Stimulated activated CD8-positive, alpha-beta memory T cell treated with anti-CD3 and anti-CD28 coated beads, Interleukin-4, amount 100 ng/mL, for 1 hour (primary cell): ENCODE measurements at places on chromosomes 4 and X.

DNA sequence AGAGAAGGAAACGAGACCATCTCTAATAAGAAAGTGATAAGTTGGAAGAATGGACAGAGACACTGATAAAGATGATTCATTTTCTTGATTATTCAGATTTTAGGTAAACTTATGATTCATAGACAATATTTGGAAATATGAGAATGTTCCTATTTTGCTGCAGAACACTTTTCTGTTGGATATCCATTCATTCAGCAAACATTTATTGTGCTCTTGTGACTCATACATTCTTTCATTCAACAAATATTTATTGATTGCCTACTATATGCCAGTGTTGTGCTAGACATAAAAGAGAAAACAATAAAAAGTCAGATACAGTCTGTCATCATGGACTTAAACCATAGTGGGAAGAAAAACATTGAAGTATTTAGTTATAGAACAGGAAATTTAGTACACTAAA is 1232.0 kb downstream of the STIM2 start:
- DNase-seq, result no peak

DNA sequence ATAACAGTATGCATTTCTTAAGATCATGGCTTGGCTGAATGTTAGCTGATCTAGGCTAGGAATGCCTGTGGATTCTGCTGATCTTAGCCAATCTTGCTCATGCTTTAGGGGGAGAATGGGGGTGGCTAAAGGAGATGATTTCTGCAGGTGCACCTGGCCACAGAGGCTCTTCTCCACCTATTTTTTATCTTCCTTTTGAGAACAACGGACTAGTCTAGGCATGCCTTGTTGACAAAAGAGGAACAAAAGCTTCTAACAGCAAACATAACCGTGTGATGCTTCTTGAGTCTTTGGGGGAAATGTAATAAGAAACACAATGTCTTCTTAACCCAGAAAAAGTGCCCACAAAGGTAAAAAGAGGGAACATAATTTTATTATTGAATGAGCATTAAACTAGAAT is 743.5 kb downstream of the ARAP2 start:
- DNase-seq, result no peak

DNA sequence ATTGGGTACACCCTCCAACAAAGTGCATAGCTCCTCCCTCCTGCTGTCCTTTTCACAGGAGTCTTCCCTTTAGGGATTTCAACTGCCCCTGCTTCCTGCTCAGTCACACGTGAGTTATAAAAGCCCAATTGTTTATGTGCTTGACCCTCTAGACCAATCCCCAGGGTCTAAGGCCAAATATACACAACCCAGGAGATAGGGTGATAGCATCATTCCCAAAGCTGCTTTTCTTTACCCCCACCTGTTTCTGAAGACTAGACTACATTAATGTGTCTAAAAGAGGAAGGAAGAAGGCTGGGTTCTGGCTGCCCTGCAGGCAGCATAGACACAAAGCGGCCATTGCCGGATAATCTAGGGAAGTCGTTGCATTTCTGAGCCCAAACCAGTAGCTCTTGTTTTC is 526.7 kb upstream of the FRG1 start:
- DNase-seq, result no peak

DNA sequence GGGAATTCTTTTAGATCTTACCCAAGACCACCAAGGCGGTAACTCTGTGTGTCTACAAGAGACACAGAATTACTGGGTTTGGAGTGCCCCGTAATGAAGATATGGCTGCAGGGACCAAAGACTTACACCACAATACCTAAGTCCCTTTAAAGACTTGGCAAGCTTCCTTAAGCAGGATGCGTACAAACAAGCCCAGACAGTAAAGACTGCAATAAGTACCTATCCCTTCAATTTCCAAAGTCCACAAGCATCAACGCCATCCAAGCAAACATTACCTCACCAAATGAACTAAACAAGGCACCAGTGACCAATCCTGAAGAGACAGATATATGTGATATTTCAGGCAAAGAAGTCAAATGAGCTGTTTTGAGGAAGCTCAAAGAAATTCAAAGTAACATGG is 42.3 kb upstream of the RNF128 start:
- DNase-seq, result no peak

GRCh38 chr4:58111818-58112217 is 1001.6 kb upstream of the IGFBP7 start:
- no peak for DNase-seq

GRCh38 chr4:168605411-168605810 is 108.6 kb downstream of the PALLD start:
- DNase-seq, result no peak

DNA sequence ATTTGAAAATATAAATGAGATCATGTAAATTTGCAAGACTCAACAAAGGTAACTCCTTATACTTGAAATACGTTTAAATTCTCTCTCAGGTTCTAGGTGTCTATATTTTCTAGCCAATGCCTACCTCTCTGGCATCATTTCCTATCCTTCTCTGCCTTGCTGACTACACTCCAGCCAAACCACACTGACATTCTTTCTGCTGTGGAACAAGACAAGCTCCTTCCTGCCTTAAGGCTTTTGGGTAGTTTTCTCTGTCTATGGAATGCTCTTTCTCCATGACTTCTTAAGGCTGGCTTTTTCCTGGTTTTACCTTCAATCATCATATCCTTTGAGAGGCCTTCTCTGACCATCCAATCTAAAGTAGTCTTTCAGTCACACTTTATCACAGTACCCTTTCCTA is 201.0 kb downstream of the SPRY1 start:
- DNase-seq, result no peak

- DNase-seq, result no peak
These were observed at the start of gene LDB2 for GRCh38 chr4:16897991-16898827. LDB2 (minus strand) TSS chr4:16898645.

GRCh38 chr4:140238351-140239056 is 84.5 kb upstream of the MAML3 start:
- DNase-seq, result no peak

DNA sequence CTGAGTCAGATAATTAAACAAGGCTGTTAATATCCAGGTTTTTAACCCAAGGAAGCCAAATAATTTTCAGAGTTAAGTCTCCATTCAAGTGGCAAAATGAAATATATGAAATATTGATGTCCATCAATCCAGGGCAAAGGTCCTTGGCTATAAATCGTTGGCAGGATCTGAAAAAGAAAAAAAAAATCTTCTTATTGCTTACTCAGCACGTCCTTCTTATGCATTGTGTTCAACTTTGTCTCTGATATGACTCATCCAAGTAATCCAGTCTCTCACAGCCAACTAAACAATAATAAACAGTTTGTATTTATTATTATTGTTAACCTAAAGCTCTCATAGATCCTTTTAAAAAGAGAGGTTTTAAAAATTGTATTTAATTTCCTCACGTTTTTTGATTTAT is 851.2 kb downstream of the ADGRL3 start:
- no peak for DNase-seq

GRCh38 chr4:163806653-163807052 is 312.2 kb downstream of the TMA16 start:
- no peak for DNase-seq

- no peak for DNase-seq
These were observed 240.0 kb upstream of the RPS6KA3 start for GRCh38 chrX:20506739-20507138.

DNA sequence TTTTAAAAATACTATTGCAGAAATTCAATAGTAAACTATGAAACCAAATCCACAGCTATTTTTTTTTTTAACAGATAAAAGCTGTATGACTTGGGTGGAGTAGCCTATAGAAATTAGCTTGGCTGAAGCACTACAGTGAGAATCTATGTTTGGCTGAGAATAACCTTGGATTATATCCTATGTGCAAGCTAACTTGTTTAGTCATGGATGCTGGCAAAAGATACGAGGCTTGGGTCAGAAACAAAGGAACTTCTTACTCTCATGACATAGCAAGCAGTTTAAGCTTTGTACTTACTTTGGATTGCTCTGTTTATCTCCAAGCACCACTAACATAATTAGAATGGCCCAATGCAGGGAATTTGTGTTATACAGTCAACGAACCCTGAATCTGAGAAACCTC is 119.2 kb upstream of the GRID2 start:
- no peak for DNase-seq

DNA sequence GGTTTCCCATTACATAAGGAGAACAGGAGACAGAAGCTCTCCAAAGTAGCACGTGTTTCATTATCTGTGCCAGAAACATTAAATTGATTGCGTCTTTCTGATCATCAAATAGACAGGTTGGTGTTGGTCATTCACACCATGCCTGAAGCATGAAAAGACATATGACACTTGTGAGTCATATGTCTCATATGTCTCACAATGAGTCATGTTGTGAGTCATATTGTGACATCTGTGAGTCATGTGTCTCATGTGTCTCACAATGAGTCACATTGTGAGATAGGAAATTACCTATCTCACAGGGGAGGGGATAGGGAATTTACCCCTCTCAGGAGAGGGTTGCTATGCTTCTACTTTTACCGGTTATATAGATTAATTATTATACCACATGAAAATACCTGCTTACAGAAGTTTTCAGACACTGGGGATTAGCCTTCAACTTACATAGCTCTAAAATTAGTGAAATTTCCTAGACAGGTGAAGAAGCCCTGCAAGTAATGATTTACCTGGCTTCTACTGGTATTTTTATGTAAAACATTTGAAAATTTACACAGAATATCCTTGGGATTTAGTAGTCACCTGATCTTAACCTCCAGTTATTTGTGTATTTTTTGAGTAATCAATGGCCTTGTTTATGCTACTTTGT is 80.8 kb downstream of the NPFFR2 start:
- DNase-seq, result no peak

DNA sequence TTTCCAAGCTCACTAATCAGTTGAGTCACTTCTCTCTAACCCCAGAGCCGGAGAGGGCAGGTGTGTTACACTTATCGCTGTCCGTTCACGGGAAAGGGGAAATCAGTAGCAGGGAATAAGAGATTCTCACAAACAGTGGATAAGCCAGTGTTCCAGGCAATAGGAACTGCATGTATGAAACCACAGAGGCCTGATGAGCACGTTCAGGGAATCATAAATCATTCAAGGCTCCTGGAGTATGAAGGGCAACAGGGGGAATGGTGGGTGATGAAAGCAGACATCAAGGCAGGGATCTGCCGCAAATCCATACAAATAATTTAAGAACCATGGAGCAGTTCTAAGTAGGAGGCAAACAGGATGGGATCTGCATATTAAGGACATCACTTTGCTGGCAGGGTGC is 59.1 kb upstream of the ADGRG2 start:
- DNase-seq, result no peak

GRCh38 chr4:16694173-16694883 is 204.1 kb downstream of the LDB2 start:
- DNase-seq, result no peak

DNA sequence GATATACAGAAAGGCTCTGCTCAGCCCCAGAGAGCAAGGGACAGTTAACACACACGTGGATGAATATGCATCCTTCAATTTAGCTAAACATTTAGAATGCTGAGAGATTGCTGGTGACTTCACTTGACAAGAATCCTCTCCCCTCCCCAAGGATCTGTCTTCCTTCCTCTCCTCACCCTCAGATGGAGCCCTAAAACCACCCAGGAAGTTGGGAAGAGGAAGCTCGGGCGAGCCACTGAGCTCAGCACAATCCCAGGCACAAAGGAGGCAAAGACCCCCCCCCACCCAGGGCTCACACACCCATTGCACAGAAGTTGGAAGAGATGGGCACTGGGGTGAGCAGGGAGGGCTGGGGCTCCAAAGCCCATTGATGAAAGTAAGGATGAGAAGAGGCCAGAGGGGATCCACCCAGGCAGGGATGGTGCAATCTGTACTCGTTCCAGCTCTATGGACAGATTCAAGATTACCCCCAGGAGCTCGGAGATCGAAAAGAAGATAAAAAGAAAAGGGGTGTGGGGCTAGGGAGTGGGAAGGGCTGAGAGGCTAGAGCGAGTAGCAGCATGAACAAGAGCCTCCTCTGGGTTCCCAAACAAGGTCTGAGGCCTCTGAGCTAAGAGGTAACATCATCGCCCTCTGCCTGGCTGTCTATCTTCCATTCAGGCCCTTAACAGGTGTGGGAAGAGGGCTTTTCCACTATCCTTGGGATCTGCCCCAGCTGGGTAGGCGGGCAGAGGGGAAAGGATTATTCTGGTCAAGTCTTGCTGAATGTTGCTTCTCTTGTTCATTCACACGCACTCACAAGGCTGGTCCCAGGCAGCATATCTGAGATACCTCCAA is 1.2 kb downstream of the TFE3 start:
- DNase-seq, result no peak

DNA sequence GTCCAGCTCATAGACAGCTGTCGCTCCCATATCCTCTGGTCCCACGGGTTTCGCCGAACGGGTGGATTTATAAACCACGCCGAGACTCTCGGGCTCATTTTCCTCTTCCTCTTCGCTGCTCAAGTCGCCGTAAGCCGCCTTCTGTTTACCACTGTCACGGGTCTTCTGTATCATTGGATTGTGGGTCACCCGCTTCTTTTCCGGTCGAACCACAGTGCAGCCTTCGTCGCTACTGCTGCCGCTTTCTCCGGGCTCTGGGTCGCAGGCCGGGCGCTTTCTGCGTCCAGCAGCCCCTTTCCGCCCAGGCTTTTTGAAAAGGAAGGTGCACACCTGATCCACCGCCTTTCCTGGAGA is 311 bp downstream of the RNF113A start:
- no peak for DNase-seq

- no peak for DNase-seq
These were observed 325.6 kb downstream of the CAMK2D start for GRCh38 chr4:113435893-113436292.

GRCh38 chr4:139800082-139800481 is 134.5 kb downstream of the MGST2 start:
- DNase-seq, result no peak

DNA sequence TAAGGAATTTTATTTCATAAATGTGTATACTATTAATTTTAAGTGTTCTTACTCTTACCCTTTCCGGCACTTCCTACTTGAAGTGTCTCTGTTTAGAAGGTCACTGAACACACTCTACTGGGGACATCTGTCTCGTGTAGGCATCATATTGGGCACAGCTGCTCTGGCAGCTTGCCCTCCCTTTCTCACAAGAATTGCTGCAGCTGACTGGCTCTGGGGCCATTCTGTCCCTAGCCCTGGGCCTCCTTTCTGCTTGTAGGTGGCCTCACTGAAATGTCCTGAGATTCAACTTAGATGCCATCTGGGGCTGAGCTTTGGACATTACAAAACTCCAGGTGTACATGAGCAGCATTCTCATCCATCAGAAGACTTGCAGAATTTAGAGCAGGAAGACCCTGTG is 49.6 kb downstream of the SMAD1 start:
- DNase-seq, result no peak

DNA sequence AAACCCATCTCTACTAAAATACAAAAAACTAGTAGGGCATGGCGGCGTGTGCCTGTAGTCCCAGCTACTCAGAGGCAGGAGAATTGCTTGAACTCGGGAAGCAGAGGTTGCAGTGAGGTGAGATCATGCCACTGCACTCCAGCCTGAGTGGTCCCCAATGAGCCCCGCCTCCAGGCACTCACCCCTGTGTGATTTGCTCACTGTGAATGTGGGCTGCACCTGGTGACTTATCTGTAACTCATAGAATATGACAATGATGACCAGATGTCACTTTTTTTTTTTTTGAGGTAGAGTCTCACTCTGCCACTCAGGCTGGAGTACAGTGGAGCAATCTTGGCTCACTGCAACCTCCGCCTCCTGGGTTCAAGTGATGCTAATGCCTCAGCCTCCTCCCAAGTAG is 49.0 kb upstream of the HOPX start:
- DNase-seq, result no peak
